Natural killer cell treated with Interleukin-12 subunit alpha and Interleukin-12 subunit beta and Interleukin-15 and Interleukin-18, amount 100 ng/mL, for 72 hours (primary cell): ENCODE measurements at places on chromosomes 2 and 18.

GRCh38 chr2:45009928-45010701 is 863 bp upstream of the SIX2 start:
- DNase-seq = peak; percentile 53

DNA sequence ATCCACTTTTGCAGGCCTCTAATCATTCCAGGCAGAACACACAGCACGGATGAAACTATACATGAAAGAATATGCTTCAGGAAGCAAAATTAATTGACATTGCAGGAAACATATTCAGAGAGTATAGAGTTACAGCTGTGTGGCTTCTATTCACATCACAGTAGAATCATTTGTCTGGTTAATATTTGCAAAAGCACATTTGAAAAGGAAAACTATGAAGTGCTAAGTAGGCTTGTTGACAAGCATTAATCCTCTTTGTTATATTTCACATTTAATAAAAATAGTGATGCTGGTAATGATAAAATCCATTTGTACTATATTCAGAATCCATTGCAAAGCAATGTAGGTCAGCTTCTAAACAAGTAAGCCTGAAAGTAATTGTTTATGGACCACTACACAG is 32.2 kb upstream of the PIK3C3 start:
- no peak for DNase-seq

- no peak for DNase-seq
These were observed 198.5 kb upstream of the GALNT5 start for GRCh38 chr2:157059036-157059435.

- no peak for DNase-seq
These were observed 383.6 kb upstream of the GYPC start for GRCh38 chr2:126272401-126272800.
